ENCODE measurements at places on chromosomes 6 and 20.

GRCh38 chr20:41927655-41928054 lies 309.5 kb upstream of the CHD6 start:
- no peak for DNase-seq

DNA sequence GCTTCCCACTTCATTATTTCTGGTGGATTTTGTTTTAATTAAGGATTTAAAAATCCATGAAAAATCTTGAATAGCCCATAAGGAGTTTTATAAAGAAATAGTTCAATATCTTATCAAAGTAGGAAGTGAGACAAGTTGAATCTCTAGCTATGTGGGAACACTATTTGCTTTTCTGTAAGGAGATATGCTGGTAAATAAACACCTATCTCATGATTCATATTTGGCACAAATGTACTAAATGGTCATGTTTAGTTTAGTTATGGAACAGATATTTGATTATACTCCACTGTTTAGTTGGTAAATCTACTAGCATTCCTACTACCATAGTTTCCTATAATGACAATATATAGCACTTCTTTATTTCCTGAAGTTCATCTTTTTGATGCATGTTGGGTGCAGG lies 239.9 kb upstream of the CEP162 start:
- DNase-seq, result no peak

GRCh38 chr20:37971561-37972127 lies 61.6 kb downstream of the TTI1 start:
- no peak for DNase-seq

- no peak for DNase-seq
Measured at GRCh38 chr6:88360203-88360797, 194.2 kb upstream of the CNR1 start.

All from lung (tissue), 17 donors.